ENCODE measurements at places on chromosomes 1 and 21.

DNA sequence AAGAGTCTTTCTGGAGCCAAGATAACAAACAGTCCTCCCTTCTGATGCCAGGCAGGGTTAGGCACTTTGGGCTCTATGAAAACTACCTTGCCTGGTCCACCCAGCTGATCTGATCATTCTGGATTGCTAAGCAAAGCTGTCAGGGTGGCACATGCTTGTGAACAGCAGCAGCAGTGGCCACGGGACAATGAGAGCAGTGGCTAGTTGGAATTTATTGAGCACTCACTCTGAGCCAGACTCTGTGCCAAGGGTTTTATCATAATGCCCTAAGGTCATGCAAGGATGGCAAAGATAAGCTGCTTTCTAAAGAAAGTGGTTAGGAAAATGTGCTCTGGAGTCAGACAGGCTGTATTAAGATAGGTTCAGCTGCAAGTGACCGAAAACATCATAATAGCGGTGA, 390.4 kb upstream of the VAMP3 start:
- DNase-seq: no peak

GRCh38 chr1:56898879-56899278, 44.3 kb downstream of the C8A start:
- no peak for DNase-seq

DNA sequence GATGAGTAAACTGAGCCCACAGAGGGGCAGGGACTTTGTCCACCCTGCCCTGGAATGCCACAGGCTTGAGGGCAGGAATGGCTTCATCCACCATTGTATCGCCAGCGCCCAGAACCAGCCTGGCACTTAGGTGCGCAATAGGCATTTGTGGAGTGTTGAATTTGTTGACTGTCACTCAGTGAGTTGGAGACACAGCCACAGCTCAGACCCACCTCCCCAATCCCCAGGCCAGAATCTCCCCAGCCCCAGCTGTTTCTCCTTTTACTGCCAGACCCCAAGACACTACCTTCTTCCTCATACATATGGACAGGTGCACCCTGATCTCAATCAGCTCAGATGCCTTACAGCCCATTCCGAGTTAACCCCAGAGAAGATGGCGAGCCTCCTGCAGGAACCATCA, 674.5 kb downstream of the MATN1 start:
- DNase-seq: no peak

- DNase-seq: no peak
Measured at GRCh38 chr1:32713081-32713480, 10.5 kb upstream of the SYNC start.

GRCh38 chr1:24847995-24848881, 81.8 kb downstream of the RUNX3 start:
- peak; percentile 61 for DNase-seq

DNA sequence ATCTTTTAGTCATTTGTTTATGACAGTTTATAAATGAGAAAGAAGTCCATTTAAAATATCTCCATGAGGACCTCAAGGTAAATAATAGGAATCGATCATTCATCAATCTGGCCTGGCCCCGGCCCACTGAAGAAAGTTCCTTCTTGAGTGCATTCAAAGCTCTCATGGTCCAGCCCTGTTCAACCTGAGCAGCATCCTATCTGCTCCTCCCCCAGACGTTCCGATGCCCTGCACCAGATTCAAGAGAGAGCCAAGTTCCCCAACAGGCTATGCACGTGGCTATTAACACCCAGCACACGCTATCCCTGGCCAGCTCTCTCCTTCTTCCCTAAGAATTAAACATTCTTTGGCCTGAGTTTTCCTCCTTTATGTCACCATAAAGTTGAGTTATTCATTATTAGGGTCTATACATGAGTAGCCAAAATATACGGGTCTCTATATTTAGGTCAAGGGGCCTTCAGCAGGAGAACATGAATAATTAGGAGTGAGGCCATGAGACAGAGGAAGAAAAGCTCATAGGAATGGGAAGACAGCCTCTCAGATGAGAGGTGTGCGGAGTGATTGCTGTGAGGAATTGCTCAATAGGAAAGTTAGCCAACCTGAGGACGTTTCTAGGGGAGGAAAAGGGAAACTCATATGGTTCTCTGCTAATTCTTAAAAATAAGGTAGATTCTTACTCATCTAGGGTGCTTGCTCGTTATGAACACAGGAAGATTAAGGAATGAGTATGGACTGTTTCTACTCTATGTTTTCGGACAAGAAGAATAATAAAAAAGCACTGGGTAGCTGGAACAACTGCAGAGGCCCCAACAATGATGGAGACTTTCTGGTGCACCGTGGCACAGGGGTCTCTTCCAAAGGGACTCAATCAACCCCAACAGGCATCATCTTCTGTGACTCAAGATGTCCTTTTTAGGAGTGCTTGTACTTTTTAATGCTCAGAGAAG, 23.6 kb downstream of the RUNX1 start:
- peak; percentile 81 for DNase-seq

DNA sequence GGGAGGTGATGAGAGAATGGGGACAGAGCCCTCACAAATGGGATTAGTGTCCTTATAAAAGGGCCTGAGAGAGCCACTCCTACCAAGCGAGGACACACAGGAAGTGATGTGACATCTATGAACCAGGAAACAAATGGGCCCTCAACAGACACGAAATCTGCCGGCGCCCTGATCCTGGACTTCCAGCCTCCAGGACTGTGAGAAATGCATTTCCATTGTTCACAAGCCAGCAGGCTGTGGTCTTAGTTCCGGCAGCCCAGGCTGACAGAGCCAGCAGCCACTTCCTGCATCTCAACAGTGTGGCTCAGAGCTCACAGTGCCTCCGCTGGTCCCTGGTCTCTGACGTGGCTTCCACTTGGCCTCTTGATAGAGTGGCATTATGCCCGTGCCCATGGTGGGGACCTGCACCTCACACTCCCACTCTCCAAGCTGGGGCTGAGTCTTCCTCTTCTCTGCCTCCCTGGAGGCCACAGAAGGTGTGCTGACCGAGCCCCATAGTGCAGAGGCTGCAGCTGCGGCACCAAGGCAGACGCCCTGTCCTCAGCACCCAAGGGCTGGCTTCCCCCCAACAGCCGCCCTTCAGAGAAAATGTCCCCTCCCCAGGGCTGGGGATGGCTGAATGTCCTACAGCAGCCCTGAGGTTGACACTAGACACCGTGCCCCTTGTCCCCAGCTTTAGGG, 44.9 kb downstream of the ACOT7 start:
- DNase-seq: no peak

GRCh38 chr21:45831991-45832740, 149.4 kb upstream of the COL6A1 start:
- peak; percentile 32 for DNase-seq

DNA sequence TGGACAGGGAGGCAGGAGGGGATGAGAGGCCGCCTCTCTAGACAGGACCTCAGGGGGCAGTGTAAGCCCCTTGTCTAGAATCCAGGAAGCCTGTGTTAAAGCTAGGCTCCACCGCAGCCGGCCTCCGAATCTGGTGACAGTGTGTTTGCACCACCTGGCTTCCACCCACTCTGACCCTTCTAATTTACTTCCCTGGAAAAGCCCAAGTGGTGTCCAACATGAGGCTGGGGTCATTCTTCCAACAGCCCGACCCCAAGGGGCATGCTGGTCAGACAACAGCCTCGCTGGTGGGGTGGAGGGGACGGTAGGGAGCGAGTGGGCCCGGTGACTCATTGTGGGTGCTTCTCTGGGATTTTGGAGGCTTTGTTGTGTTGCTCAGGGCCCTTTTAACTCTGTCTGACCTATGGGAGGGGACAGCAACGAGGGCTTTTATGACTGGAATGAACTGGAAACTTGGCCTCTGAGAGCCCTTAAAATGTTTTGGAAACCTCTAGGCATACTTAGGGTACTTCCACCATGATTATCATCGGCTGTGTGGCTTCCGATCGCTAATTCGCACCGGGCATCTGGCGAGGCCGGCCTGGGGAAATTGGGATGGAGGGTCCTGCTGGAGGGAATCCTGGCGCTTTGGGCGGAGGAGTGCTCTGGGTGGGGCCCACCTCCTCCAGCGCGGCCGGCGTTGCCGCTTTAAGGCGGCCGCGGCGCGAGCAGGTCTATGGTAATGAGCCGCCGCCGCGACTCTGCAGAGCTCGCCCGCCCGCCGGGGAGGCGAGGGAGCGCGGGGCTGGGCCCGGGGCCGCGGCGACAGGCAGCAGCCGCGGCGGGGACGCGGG, at the start of gene CELSR2:
CELSR2 (plus strand) TSS at position 743 of the 833 bp plus-strand sequence. CDS start 541 bp downstream, outside the sequence.
- peak; percentile 38 for DNase-seq

GRCh38 chr1:93681101-93681988, at the start of gene BCAR3:
BCAR3 (minus strand) TSS chr1:93681837; CDS start chr1:93674930, 6,907 bp downstream.
- DNase-seq: peak; percentile 54

DNA sequence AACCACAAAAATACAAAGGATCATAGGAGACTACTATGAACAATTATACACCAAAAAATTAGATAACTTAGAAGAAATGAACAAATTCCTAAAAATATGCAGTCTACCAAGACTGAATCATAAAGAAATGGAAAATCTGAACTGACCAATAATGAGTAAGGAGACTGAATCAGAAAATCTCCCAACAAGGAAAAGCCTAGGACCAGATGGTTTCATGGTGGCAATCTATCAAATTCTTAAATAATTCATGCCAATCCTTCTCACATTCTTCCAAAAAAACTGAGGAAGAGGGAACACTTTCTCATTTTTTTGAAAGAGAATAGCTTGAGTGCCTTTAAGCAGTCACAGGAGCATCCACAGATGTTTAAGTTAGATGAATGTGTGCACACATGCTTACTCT, 31.8 kb upstream of the DISP1 start:
- DNase-seq: no peak

DNA sequence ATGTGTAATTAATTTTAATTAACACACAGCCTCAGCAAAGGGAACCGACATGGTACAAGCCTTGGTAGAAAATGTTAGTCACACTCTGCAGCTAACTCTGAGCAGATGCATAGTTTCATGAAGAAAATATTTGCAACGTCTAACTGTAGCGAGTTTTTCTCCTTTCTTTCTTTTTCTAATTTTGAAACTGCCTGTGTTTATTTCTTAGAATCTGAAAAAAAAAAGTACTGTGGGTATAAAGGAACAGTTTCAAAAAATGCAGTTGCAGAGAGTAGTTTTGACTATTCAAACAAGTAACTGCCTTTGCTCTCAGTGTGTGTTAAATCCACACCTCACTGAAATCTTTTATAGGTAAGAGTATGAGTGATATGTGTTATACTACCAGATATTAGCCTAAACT, 149.9 kb upstream of the C1orf105 start:
- no peak for DNase-seq

GRCh38 chr1:67627906-67628305, 57.1 kb upstream of the GADD45A start:
- no peak for DNase-seq

DNA sequence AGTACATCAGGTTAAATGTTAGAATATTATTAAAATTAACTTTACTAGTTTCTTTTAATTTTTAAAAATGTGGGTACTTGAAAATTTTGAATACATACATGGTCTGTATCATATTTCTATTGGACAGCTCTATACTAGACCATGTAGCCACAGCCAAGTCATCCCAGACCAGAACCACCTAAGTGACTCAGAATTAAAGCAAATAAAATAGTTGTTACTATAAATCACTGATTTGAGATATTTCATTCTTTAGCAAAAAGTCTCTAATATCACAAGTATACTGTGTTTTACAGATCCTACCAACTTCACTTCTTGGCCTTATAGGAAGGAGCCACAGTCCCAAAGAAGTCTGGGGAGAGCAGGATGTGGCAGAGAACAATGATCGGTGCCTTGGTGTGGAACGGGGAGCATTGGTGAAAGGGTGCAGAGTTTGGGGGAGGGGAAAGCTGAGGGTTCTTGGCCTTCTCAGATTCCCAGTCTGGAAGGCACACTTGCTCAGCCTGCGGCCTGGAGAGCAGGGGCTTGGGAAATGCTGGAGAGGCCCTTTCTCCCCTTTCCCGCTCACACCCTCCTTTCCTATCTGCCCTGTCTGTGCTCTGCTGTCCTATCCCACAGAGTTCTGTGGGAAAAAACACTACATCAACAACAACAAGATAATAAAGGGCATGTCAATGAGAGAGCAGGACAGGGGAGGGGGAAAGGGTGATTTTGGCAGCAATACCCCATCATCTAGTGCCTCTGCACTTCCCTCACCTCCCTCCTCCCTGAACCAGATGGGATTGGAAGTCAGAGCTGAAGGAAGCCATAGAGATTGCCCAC, 122.1 kb downstream of the NGF start:
- DNase-seq: no peak

DNA sequence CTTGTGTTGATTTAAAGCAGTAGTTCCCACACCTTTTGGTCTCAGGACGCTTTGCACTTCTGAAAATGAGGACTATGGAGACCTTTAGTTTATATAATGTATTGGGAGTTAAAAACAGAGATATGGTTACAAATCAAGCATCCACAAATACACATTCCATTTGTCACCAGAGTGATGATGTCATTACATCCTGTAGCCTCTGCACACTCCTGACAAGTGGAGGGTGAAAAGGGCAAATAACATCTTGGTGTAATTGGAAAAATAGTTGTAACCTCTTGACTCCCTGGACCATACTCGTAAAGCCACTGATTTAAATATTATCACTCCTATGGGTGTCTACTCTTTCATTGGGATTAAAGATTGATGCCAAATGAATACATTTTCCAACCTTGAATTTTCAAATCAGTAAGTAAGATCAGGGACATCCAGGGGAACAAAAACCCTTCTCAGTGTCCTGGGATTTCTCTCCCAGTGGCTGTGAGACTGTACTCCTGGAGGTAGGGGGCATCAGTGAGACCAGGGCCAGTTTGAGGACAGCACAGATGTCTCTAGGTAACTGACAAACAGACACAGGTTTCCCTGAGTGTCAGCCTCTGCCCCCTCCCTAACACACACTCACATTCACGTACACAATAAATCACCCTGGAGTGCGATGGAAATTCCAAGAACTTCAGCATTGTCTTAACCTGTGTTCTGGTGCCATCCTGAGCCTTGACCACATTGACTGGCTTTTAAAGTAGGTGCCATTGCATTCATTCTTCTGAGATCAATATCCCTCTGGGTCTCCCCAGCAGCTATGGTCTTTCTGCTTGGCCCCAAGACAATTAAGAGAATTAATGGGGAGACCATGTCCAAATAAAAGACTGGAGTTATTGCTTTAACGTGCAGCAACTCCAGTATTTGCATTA, 63.0 kb downstream of the NR5A2 start:
- DNase-seq: no peak

- DNase-seq: no peak
Measured at GRCh38 chr1:117585086-117585485, 20.8 kb upstream of the TENT5C start.

DNA sequence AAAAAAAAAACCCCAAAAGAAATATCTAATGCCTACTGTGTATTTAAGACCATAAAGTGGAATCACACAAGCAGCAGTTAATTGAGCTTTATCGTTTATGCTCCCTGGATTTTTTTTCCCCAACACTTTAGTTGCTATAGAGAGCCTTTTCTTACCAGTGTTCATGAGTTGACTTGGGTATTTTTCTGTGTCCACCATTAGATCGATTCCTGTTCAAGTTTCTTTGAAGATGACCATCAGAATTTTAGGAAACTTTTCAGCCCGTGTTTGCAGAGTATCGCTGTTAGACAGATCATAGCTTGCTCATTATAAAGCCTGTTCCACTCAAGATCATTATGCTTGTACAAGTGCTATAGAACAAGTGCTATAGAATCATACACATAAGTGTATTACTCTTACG, 1.5 kb downstream of the RALGPS2 start:
- no peak for DNase-seq

Data from amniotic epithelial cell (primary cell).